ENCODE measurements at places on chromosomes 11 and 22.

DNA sequence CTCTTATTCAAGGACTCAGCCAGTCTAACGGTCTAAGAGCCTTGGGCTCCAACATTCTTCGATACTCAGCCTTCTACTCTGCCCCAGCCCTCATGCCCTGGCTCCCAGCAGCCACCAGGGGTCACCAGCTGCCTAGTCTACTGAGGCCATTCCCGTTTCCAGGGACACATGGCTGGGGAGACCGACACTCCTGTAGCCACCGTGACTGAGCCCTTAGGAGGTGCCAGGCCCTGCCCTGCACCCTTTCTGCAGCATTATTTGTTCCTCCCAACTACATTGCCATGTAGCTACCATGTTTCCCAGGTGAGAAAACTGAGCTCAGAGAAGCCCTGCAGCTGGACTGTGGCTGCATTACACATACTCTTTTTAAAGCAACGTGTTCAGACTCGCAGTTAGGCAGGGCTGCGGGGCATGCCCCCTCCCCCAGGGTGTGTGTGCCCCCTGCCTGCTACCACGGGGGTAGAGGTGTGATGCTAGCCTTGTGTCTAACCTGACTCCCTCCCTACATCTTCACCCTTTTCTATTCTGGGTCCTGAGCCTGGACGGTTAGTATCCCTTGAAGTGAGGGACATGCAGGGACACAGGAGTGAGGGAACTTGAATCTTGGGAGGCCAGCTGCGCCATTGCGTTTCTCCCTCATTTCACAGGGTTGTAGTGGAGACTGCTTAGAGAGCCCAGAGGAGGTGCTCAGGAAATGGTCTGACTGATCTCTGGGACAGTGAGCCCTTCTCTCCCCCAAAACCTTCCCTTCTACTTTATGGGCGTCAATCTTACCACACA is 17.5 kb downstream of the ATG16L2 start:
- DNase-seq: peak; percentile 70

GRCh38 chr11:130483124-130483523 is 34.7 kb downstream of the ADAMTS15 start:
- DNase-seq: no peak

DNA sequence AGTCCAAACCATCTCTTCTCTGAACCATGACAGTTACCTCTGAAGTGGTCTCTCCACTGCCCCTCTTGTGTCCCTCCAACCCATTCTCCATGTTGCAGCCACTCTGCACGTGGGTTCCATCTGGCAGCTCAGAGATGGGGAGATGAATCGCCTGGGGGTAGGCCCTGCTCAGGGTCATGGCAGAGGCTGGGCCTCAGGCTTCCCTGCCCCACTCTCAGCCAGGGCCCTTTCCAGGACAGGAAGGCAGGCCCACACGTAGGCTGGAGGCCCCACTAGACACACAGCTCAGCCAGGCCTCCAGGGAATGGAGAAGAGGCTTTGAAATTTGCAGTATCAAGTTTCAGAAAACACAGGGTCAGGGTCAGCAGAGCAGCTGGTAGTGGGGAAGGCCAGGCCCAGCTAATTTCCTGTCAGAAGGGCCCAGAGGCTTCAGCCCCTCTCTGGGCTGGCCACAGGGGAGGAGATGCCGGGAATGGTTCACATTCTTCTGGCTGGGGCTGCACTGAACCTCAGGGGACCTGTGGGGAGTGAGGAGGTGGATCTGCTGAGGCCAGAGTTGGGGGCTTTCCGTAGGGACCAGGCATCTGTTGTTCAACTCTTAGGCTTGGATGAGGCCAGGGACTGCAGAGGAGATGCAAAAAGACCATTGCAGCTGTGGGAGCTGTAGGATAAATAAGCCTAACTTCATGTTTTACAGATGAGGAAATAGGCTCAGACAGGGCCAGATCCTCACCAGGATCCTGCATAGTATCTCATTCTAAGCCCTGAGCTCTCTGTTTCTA is 101.6 kb downstream of the SWAP70 start:
- DNase-seq: no peak

DNA sequence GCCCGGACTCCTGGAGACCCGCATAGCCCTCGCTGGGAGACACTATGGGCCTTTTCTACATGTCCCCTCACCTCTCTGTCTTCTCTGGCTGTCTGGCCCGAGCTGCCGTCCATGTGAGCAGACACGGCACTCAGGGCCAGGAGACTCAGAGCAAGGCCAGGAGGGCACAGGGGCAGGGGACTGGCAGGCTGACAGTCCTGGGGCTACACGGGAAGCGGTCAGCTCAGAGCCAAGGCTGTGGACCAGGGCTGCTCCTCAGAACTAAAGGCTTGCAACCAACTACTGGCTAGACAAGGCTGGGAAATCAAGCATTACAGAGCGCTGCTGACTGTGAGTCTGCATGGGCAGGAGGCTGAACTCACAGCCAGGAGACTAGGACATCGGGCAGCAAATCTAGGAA is 56.1 kb upstream of the CDON start:
- no peak for DNase-seq

GRCh38 chr11:77195071-77195755 is 67.2 kb downstream of the MYO7A start:
- DNase-seq: no peak

DNA sequence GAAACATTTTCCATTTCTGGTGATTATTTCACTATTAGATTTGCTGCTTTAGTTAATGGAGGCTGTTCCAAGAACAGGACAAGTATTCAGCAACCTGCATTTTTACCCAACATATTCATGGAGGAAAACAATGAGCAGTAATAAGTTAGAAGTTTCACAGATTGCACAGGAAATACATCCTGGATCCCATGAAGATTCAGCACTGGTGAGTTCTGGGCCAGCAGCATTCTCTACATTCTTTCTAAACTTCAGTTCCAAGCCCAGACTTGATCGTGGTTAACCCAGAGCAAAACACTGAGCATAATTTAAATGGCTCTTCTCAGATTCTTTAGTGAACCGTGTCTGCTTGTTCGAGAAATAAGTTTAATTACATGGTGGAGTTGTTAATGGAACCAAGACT is 3.8 kb downstream of the FJX1 start:
- DNase-seq: no peak

DNA sequence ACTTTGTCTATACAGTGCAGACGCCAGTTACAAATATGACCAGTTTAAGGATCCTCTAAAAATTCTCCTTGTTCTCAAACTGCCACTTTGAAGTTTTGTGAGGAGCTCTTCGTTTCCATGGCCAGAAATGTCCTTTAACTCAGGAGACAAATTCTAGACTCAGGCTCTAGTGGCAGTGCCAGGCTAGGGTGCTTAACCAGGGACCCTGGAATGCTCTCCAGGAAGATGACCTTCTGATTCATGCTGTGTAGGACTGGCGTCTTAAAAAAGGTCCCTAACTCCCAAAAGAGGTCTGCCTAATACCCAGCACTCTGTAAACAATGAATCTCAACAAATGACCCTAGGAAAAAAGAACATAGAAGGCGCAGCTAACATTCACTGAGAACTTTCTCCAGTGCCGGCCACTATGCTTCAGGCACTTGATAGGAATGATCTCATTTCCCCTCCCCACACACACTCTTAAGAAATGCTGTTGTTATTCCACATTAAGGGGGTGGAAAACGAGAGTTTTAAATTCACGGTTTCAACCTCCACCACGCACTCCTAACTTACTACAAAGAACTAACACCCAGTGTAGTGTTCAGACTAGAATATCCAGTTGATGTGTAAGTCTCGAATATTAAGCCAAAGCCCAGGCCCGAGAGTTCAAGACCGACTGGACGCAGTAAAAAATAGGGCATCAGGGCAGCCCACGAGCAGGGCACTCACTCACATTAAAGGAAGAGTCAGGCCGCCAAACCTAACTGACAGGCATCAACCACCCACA is 747 bp downstream of the NXF1 start:
- DNase-seq: peak; percentile 44

DNA sequence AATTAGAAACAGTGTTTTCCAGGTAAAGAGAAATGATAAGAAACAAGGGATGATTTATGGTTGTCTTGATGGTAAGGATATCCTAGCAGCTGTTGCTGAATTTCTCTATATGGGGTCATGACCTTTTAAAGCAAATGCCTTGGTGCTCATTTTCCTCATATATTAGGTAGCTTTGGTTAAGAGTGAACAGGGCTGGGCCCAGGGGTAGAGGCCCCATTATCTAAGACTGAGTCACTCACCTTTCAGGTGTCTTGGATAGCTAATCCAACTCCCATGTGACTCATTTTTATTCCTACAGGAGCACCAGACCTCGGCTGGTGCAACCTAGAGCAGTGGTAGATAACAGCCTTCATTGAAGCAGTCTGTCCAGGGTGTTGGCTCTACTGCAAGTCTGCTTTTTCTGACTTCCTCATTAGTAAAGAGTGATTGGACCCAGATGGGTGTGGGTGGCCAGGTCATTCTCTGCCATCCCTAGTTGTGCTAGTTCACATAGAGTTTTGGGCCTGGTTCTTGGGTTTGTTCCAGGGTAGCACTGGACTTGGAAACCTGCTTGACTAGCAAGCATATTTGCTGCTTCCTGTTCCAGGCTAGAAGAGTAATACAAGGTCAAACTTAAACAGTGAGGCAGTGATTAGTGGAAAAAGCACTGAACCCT is 37.4 kb downstream of the CTNND1 start:
- no peak for DNase-seq

Data from OCI-LY7 (cell line).